ENCODE measurements at places on chromosomes 16 and 17. TPM values are rescaled to one million over a fixed set of nuclear protein-coding genes. Genes with fewer than 3 reads are reported as not detected.

The KRTAP4-4 gene
- total RNA-seq: not detected

- no peak for DNase-seq
Observed at GRCh38 chr17:80637048-80637781, 92.6 kb downstream of the RPTOR start.

GRCh38 chr17:76369379-76369778 is 15.0 kb upstream of the SPHK1 start:
- no peak for DNase-seq

DNA sequence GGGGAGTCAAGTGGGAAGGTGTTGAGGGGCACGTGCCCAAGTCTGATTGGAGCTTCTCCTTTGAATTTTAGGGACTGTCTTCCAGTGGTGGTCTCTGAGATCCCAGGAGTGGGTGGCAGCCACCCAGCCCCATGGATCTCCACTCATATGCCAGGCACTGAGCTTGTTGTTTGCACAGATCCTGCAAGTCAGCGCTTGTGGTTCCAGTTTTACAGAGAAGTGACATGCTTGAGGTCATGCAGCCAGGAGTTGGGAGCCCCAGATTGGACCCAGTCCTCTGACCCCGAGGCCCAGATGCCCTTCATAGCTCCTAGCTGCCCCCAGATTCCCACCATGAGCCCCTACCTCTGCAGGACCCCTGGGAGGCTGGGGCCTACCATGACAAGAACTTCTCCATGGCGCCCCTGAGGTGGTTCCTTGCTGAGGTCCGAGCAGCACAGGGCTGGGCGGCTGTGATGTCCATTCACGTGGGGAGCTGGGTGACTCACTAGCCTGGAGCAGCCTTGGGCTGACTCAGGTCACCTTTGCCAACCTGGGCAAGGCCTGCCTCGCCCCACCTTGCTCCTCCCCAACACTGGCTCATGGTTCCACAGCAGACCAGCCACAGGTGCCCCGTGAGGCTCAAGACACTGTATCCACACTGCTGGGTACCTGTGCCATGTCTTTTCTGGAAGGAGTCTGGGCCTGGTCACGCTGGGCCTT is 47.4 kb downstream of the RAI1 start:
- no peak for DNase-seq

The CCL1 gene
- total RNA-seq: 3.6 TPM

The AOC3 gene
- total RNA-seq: 2.1 TPM

The HS3ST3B1 gene
- total RNA-seq: 12.3 TPM

The TEKT5 gene
- not detected for total RNA-seq

DNA sequence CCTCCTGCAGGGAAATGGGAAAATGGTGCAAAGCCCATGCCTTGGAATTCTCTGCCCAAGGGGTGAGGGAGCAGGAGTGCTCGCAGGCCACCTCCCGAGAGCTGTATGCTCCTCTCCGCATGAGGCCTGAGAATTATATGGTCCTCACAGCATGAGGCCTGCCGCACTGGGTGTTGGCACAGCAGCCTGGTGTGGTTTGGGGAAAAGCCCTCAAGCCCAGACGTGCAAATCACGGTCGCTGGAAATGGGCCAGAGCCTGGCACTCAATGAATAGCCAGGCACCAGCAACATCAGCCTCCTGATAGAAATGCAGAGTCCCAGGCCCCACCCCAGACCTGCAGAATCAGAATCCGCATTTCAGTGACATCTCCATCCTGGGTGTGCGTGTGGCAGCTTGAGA is 156.4 kb upstream of the FOXF1 start:
- DNase-seq: no peak

The ZNF200 gene
- total RNA-seq: 9.0 TPM

All from activated T-cell treated with anti-CD3 and anti-CD28 coated beads, Interleukin-2, amount 50 U/mL, for 4 hours (primary cell).